ENCODE measurements at places on chromosomes 4 and X.

- DNase-seq, result no peak
These were observed 71.6 kb upstream of the LEF1 start for GRCh38 chr4:108240366-108240765.

- peak; percentile 34 for DNase-seq
These were observed 3.0 kb downstream of the LINC00632 start for GRCh38 chrX:140712413-140713173.

DNA sequence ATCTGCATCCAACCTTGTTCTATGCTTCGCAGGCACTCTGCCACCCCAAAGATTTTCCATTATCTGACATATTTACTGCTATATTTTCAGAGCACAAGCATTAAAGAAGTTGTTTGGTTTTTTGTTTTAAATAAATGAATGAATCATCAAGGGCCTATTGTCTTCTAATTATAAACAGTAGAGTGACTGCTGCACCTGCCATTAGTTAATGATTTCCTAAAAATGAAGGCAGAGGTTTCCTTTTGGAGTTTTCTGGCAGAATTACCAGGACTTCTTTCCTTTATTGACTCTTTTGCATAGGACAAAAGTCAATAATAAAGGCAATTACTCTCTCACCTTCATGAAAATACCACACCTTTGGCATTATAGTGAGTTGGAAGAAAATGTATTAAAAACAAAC, 238.1 kb downstream of the INPP4B start:
- no peak for DNase-seq

DNA sequence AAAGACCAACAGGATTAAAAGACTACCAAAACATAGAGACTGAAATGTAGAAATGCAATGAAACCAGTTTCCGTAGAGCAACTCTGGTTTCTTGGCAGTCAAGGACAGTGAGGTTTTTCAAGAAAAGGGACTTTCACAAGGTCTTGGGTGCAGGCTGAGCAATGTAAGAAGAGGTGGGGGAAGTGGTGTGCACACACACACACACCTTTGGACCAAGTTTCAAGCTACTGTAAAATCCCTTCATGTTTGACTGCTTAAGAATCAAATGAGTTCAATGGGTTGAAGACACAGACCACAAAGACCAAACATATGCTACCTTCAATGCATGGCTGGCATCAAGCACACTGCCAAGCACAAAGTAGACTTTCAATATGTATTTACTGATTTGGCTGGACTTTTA, 17.8 kb upstream of the MCF2 start:
- no peak for DNase-seq

DNA sequence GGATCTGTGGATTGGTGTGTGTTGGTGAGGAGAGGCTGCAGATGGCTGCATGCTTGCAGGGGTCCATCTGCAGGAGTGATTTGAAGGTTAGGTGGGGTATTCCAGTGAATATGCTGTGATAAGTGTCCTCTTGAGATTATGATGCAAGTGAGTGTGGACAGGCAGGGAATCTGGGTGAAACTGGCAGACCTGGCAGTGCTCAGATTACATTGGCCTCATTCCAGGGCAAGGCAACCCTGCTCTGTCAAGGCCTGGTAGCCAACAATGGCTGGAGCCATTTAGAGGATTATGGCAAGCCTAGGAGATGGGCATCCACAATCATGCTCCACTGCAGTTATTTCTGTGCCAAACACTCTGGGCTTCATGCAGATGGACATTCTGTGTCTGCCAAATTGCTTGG, 113.9 kb downstream of the RTL3 start:
- DNase-seq, result no peak

DNA sequence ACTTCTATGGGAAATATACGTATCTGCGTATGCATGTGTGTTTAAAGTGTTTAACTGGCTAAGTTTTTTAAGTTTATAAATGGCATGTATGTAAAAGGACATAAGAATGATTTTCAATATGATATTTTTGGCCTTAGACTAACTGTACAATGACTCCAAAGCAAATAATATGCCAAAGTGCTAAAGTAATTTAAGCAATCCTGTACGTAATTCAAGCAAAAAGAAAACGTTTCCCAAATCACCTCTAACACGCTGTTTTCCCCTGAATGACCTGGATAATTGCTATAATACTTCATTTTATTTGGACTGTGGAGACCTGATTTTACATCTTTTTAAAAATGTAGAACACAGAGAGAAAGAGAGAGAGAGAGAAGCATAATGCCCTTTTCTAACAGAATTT, 183.0 kb upstream of the HAND2 start:
- no peak for DNase-seq

GRCh38 chr4:103268746-103269145, 70.6 kb upstream of the CENPE start:
- no peak for DNase-seq

DNA sequence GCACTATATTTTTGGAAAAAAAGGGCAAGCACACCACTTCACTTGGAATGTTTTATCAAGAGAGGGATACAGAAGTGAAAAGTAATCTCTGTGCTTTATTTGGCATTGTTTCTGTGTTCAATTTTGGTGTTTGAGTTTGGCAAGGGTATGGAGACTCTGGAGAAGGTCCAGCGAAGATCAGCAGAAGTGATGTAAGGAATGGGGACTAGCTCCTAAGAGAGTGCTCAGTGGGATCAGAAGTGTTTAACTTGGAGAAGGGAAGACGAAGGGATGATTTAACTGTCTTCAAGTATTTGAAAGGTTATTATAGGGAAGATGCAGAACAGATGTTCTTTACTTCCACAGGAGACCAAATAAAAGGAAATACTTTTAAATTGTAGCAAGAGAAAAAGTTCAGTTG, 74.3 kb downstream of the CFAP299 start:
- no peak for DNase-seq

GRCh38 chr4:177321647-177322046, 12.0 kb downstream of the NEIL3 start:
- no peak for DNase-seq

DNA sequence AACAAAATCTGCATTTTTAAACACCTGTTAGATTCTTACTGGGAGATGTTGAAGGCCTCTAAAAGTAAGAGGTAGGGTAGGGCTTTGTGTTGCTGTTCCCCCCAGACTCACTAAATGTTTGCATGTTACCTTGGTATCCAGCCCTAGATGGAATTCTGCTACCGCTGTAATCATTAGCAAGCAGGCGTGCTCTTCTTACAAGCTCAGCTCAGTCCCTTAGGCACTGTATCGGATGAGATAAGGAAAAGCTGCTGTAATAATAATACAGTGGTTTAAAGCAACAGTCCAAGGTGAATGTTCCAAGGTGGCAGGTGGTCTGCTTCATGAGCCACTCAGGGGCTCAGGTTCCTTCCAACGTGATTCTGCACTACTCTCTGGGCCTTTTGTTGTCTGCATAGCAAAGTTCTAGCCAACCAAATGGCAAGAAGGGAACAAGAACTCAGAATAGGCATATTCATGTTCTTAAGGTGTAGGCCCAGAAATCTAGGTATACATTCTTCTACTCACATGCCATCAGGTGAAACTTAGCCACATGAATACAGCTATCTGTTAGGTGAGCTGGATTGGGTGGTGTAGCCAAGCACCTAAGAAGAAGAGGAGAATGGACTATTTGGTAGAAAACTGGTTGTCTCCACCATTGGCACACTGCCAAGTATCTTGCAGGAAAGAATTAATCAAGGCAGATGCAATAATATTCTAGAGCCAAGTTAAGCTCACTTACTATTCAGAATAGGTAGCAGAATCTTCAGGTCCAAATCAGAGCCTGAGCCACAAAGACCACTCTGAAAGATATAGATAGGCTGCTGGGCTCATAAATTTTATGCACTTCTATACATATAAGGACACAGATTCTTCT, 46.0 kb downstream of the COQ2 start:
- DNase-seq, result no peak

DNA sequence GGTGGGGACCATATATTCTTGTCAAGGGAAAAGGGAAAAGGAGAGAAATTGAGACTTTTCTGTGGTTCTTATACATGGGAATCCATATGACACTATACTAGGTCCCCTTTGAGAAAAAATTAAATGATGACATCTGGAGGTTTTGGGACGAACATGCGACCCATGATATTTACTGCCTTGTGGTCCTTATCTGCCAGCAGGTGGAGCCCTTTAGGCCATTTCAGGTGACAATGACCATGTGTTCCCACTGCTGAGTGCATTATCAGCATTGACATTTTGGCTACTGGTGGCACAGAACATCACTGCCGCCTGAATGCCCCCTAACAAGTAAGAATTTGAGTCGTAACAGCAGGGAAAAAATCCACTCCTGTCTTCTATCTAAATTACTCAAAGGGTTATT, 843.4 kb downstream of the FSTL5 start:
- peak; percentile 5 for DNase-seq

DNA sequence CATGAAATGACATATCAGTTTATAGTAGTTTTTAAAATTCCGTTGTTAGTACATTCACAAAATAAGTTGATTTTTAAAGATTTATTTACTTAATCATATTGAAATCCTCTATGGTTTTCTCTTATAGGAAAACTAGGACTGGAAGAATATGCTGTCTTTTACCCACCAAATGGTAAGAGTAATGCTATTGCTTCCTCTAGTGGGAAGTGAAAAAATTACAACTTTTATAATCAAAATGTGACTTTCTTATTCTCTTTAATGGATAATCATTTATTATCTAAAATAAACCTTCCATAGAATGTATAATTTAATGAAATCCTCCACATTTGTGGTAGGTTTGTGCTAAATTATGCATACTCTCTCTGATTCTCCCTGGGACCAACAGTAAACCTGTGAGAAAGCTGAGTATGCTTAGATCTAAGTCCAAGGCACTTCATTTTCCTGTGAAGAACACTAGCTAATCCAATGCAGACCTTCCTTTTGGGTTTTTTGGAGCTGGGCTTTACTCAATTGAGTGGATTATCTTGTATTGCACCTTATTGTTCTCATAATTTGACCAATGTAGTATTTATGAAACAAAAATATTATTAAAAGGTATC, 136.2 kb downstream of the TBC1D19 start:
- DNase-seq, result no peak

DNA sequence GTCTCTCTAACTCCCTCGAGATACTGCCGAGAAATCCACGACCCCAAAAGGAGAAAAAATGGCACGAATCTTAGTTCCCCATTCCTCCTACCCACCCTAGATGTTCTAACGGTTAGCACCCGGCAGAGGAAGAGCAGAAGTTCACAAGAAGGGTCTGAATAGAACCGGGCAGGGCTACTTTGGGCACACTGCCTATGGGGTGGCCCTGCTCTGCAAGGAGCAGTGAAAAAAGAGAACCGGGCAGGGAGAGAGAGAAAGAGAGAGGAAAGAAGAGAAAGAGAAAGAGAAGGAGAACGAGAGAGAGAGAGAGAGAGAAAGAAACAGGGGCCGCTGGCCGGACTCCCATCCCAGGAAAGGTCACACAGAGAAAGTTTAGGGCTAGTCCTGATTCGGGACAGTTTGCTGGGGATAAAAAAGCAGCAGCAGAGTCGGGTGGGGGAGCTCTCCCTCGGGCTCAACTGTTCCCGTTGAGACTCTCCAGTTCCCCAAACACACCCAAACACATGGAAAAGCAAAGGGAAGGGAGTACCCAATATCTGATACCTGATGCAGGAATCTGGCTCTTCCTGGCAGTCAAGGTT, 468 bp downstream of the GLA start:
- DNase-seq, result no peak

- DNase-seq, result no peak
These were observed 229.2 kb upstream of the NWD2 start for GRCh38 chr4:37015391-37015790.

- DNase-seq, result no peak
These were observed 161.5 kb downstream of the ARAP2 start for GRCh38 chr4:36082817-36083216.

DNA sequence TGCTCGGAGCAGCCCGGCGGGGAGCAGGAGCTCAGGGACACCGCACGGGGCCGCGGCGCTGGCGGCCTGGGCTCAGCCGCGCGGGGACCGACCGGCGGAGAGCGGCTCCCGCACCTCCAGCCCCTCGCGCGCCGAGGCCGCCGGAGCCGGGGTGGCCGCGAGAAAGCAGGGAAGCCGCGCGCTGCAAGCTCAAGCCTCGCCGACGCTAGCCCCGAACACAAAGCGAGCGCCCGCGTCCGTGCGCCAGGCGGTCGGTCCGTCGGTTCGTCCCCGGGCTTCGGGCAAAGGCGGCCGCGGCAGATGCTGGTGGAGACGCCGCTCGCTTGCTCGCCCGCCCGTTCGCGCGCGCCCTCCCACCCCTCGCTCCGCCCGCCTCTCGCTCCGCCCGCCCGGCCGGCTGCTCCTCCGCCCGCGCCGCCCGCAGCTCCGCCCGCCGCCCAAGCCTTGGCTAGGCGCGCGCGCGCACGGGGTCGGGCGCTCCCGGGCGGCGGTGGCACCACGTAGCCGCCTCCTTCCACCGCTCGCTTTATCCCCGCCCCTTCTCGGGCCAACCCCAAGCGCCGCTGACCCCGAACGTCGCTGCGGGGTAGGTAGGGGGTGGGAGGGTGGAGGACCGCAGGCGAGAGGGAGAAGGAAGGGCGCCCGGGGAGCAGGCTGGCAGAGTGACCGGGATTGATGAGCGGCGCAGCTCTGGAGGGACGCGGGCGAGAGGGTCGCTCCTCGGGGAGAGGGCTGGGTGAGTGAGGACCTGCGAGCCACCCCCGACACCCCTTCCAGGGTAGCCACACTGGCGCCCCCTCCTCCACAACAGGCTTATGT, at the start of gene TSPAN5:
TSPAN5 (minus strand) TSS at position 325 of the 819 bp plus-strand sequence.
- peak; percentile 77 for DNase-seq

Data from activated naive CD4-positive, alpha-beta T cell treated with anti-CD3 and anti-CD28 coated beads for 36 hours (primary cell).